Right ventricle myocardium inferior (tissue), 1 donor: ENCODE measurements at places on chromosomes 4 and X. TPM values are rescaled to one million over a fixed set of nuclear protein-coding genes. Genes with fewer than 3 reads are reported as not detected.

NUDT9 gene
- 30.2 TPM for total RNA-seq

ATP2B3 gene
- total RNA-seq, result not detected

USP26 gene
- total RNA-seq, result not detected

FAM120C gene
- total RNA-seq, result 5.6 TPM

KLHL4 gene
- 0.89 TPM for total RNA-seq

NR3C2 gene
- 23.6 TPM for total RNA-seq

SRPX gene
- total RNA-seq, result 63.8 TPM

INPP4B gene
- total RNA-seq, result 12.1 TPM

SPANXB1 gene
- total RNA-seq, result not detected

MXRA5 gene
- 2.1 TPM for total RNA-seq

MAGEE2 gene
- total RNA-seq, result 0.16 TPM

CFAP299 gene
- total RNA-seq, result 0.38 TPM

FAM9B gene
- total RNA-seq, result not detected

ASB12 gene
- 2.5 TPM for total RNA-seq

TSPAN7 gene
- 26.5 TPM for total RNA-seq

RWDD4 gene
- 15.5 TPM for total RNA-seq

PABPC4L gene
- 0.60 TPM for total RNA-seq

CYBB gene
- total RNA-seq, result 33.7 TPM

RPA4 gene
- 0.19 TPM for total RNA-seq

KCTD8 gene
- 0.19 TPM for total RNA-seq

TRIM61 gene
- 2.2 TPM for total RNA-seq
